ENCODE measurements at places on chromosomes 7 and 10.

DNA sequence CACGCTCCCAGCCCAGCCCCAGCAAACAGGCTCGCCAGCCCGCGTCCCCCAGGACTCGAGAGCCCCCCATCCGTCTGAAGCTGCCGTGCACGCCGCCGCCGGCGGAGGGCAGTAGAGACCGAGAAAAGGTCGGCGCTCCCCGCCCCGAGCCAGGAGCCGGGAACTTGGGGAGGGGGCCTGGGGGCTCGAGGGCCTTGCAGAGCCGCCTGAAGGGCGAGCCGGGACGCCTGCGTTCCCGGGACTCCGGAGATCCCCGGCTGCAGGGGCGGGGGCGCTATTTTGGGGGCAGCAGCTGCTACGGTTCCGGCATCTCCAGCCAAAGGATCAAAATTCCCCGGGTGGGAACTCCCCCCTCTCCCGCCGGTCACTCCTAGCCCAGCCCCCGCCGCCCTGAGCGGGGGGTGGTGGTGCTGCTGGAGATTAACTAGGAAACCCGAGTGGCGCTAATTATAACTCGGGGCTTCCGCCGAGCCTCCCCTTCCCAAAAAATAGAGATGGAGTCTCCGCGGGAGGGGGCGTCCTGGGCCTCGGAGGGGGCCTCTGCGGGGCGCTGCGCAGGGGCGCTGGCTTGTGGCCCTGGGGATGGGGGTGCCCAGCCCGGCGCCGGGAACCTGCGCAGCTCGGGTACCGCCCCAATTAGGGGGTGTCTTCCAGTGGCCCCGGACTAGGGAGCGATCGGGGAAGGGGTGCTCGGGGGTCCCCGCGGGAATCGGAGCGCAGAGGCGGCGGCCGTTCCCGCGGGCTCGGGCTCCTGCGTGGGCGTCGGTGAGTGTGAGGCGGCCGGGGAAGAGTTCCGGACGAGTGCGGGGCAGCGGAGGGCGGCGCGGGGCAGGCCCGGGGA is 608 bp downstream of the ACHE start:
- peak; percentile 19 for DNase-seq

GRCh38 chr7:72785166-72785955 is 42.6 kb downstream of the TYW1B start:
- DNase-seq, result no peak

GRCh38 chr7:100720279-100720670 is at the start of gene EPO:
EPO (plus strand) TSS chr7:100720468; CDS start chr7:100720981, 513 bp downstream.
- DNase-seq, result no peak

- no peak for DNase-seq
Observed at GRCh38 chr7:116783666-116784318, 78.6 kb upstream of the CAPZA2 start.

GRCh38 chr10:87538092-87539015 is 33.7 kb downstream of the MINPP1 start:
- DNase-seq, result no peak
